Stimulated activated CD4-positive, alpha-beta T cell treated with anti-CD3 and anti-CD28 coated beads, Interleukin-12 subunit alpha, Interleukin-12 subunit beta, amount 100 ng/mL, for 24 hours (primary cell): ENCODE measurements at places on chromosomes 5 and 9.

GRCh38 chr9:27429436-27429835 is 94.7 kb upstream of the IFNK start:
- no peak for DNase-seq

DNA sequence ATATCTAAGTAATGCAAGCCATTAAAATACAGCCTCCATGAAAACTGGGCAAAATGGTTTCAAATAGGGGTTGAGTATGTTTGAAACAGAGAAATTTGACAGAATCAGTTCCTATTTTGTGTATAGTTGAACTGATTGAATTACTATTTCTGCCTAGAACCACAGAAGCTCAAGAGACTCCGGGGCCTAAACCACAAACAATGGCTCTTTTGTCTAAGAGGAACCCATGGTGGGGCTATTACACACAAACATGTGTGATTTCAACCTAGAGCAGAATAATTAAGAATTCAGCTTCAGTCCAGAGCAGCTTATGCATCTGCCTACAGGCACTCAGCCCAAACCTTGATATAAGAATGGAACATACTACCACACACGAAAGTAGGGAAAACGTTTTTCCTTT is 171.2 kb upstream of the MPDZ start:
- DNase-seq, result no peak

DNA sequence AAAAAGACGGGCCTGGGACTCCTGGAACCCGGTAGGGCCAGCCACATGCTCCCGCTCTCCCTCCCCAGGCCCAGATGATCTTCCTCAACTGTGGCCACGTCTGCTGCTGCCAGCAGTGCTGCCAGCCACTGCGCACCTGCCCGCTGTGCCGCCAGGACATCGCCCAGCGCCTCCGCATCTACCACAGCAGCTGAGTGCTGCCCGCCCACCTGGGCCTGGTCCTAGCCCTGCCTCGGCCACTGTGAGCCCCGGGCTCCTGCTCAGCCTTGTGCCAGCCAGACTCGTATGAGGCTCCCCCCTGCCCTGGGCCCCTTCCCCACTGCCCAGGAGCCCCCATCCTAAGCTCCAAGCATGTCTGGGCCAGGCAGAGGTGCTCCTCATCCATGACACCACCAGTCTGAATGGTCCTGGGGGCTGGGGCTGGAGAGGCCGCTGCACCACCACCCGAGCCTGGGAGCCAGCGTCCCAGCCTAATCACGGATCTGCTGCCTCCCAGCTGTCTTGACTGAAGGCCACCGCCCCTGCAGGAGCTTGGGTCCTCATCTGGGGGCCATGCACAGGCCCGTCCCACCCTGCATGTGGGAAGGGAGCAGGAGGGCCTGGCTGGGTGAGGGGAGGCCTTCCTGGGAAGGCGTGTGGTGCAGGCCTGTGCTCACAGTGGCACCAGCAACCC is 51.5 kb downstream of the LRSAM1 start:
- no peak for DNase-seq

DNA sequence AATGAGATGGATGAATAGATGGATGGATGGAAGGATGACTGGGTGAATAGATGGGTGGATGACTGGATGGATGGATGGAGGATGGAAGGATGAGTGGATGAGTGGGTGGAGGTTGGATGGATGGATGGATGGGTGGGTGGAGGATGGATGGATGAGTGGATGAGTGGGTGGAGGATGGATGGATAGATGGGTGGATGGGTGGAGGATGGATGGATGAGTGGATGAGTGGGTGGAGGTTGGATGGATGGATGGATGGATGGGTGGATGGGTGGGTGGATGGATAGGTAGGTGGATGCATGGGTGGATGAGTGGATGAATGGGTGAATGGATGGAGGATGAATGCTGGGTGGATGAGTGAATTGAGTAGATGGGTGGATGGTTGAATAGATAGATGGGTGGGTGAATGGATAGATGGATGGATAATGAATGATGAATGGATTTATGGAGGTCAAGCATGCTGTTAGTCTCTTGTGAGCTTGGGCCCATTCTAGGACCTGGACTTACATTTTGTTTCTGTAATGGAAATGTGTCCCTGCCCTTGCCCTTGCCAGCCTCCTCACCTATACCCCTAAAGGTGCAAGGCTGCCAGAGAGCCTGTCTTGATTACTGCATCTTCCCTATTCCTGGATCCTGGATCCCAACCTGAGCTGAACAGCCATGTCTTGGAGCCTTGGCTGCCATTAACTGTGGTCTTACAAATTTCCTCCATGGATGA is 159.7 kb upstream of the NFIL3 start:
- no peak for DNase-seq

DNA sequence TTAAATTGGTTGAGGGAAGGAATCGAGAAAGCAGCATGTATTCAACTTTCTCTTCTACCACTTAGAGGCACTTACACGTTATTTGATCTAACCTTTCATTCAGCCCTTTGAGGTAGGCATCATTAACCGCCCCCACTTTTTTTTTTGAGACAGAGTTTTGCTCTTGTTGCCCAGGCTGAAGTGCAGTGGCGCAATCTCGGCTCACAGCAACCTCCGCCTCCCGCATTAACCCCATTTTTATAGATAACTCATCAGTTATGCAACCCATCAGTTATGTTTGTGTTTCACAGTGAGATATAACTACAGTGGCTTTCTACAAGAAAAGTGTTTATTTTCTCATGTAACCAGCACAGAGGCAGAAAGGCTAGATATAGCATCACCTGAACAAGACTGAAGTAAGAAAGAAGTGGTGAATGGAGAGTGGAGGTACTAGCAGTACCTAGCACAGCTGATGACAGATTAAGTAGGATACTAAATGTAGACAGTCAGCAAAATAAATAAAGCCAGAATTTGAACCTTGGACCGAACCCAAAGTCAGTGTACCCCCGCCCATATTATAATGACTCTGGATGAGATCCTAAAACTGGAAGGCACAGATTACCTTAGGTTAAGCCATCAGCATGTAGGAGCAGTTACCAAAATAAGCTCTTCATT is 91.2 kb downstream of the PJA2 start:
- no peak for DNase-seq

GRCh38 chr9:127555840-127556820 is 55.9 kb upstream of the STXBP1 start:
- DNase-seq, result peak; percentile 41

- DNase-seq, result no peak
These were observed 51.4 kb upstream of the RARS1 start for GRCh38 chr5:168434746-168435321.

DNA sequence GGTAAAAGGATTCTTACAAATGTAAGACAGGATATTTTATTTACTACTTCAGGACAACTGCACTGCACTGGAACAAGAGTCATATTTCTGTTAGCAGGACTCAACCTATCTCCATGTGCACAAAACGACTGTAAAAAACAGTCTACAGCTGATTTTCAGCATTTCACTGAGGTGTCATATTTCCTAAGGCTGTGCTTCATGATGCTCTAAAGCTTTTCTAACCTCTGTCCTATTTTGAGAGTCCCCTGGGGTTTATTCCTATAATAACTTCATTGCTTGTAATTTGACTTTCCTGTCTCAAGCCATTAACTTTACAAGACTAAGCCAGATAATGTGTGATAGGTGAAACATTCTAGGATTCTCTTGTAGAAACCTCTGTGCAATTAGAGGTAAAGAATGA is 472.3 kb downstream of the HINT1 start:
- no peak for DNase-seq
